ENCODE measurements at places on chromosomes 1 and 21. TPM values are rescaled to one million over a fixed set of nuclear protein-coding genes. Genes with fewer than 3 reads are reported as not detected.

GRCh38 chr21:17340081-17340480 lies 172.8 kb upstream of the CXADR start:
- DNase-seq = no peak

The SUSD4 gene
- total RNA-seq = not detected

- no peak for DNase-seq
Observed at GRCh38 chr1:191675856-191676783, 482.1 kb upstream of the RGS18 start.

DNA sequence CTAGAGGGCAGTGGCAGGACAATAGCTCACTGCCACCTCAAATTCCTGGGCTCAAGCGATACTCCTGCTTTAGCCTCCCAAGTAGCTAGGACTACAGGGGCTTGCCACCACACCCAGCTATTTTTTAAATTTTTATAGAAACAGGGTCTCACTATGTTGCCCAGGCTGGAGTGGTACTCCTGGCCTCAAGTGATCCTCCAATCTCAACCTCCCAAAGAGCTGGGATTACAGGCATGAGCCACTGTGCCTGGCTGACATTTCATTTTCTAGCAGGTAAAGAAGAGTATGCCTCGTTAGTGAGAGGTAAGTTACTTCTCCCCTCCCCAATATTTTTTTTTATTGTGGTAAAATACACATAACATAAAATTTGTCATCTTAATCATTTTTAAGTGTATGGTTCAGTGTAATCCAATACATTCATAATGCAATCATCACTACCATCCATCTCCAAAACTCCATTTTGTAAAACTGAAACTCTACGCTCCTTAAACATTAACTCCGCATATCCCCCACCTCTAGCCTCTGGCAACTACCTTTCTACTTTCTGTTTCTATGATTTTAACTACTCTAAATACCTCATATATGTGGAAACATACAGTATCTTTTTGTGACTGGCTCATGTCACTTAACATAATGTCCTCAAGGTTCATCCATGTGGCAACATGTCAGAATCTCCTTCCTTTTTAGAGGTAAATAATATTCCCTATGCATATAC lies 22.4 kb downstream of the ZZZ3 start:
- DNase-seq = no peak

The GJB5 gene
- total RNA-seq = not detected

GRCh38 chr1:181508486-181509165 lies 25.3 kb downstream of the CACNA1E start:
- DNase-seq = no peak

GRCh38 chr1:174671826-174672225 lies 224.1 kb downstream of the GPR52 start:
- no peak for DNase-seq

GRCh38 chr1:157142201-157142600 lies 4.0 kb upstream of the ETV3 start:
- DNase-seq = no peak

GRCh38 chr1:185042737-185043136 lies 2.6 kb upstream of the RNF2 start:
- DNase-seq = no peak

The TFF2 gene
- not detected for total RNA-seq
